ENCODE measurements at places on chromosomes 7 and 10.

GRCh38 chr7:93053949-93054943 lies 63.5 kb downstream of the SAMD9 start:
- DNase-seq: no peak

DNA sequence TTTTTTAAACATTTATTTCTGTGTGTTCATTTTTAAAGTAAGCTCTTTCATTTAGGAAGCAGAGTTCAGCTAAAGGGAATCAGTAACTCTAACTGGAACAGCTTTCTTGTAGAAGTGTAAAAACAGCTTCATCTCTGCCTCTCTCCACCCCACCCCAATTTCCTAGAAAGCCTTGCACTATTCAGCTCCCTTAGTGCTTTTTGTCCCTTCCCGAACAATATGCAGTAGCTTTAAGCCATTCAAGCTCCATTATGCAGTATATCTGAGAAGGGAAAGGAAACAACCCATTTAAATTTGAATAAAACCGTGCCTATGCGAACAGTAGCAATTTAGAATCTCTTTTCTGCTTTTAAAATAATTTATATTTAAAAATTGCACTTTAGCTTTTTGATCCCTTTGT lies 134.5 kb downstream of the TRIL start:
- no peak for DNase-seq

GRCh38 chr7:94903971-94904370 lies 3.4 kb upstream of the PPP1R9A start:
- no peak for DNase-seq

DNA sequence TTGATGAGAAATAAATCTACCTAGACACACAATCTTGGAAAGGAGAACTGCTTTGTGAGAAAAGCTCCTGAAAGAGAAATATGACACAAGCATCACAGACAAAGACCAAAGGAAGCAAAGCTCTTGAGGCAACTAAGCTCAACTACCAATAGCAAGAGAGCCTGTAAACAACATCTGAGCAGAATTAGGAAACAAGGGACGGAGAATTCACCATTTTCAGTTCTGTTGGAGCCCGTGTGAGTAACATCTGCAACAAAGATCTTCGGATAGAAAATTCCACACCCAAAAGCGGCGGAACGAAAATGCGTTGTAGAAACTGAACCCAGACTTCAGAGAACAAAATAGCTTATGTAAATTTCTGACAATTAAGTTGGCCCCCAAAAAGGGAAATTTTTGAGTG lies 909.9 kb upstream of the MBL2 start:
- no peak for DNase-seq

DNA sequence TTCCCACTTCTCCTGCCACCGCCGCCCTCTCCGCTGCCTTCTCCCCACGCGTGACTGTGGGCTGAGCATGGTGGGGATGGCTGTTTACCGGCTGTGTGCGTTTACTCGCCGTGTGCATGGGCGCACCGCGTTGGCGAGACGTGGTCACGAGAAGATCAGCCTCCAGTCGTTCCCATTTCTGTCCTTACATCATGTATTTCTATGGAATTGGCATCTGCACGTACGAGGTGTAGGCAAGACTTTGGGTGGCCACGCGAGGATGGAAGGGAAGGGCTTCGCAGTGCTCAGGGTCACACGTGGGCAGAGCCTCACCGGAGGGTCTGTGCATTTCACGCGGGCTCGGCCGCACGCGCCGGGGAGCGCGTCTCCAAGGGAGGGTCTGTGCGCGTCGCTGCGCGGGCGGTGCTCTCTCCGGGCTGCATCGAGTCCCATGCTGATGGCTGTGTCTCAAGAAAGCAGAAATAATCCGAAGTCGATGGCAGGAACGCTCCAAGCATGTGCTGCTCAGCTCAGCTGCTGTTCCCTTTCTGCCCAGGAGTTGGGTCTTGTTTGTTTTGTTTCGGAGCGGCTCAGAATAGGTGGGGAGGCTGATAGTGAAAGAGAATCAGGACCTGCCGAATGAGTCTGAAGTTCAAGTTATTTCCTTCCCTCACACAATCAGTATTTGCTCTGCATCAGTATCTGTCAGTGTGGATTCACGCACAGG lies 973 bp downstream of the CAMK1D start:
- no peak for DNase-seq

DNA sequence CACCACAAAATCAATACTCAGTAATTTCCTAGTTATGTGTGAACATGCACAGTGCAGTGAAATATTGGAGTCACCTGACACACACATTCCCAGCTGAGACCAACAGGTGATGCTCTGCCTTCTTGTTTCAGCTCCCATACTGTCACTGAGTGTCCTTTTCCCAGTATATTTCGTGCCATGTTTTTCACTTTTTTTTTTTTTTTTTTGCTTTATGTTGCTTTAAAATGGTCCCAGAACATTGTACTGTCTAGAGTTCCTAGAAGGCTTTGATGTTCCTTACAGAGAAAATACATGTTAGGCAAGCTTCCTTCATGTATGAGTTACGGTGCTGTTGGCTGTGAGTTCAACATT lies 45.6 kb downstream of the ELAPOR2 start:
- no peak for DNase-seq

- no peak for DNase-seq
Measured at GRCh38 chr7:37180828-37181549, 267.7 kb downstream of the ELMO1 start.

- DNase-seq: no peak
Measured at GRCh38 chr7:4010923-4011656, 671.0 kb upstream of the FOXK1 start.

DNA sequence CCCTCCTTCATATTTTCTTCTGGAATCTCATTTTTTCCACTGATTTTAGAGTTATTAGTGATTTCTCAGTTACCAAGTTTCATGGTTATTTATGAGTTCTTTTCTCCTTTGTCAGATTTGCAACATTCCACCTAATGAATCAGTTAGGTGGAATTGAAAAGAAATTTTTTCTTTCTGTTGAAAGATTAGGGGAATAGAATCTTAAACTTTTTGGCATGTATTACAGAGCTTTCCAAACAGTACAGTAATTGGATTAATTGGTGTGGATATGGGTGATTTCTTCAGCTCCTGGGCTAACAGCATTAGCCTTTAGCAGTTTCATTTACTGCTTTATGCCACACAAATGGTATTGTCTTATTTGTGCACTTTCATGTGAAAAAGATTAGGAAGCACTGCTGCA lies 17.0 kb downstream of the STAM start:
- no peak for DNase-seq

- DNase-seq: no peak
Measured at GRCh38 chr10:11993834-11994468, 48.7 kb downstream of the UPF2 start.

DNA sequence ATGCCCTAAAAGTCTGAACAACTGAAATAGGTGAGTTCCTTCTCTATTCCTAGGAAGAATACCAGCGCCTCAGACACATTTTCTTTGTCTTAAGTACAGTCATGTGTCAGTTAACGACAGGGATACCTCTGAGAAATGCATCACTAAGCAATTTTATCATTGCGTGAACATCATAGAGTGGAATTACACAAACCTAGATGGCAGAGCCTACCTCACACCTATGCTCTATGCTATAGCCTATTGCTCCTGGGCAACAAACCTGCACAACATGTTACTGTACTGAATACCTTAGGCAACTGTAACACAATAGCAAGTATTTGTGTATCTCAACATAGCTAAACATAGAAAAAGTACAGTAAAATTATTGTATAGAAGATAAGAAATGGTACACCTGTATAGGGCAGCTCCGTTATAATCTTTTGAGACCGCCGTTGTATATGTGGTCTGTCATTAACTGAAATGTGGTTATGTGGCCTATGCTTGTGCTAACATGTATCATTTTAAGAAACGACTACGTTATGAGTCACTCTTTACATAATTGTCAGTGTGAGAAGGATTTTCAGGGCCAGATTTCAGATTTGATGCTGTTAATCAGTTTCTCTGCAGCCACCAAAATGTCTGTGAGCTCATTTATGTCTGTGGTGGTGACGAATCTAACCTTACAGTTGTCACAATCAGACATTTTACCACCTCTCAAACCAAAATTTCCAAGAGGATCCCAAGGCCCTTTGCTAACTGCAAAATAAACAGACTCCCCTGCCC lies 66.1 kb upstream of the STK17A start:
- DNase-seq: no peak

DNA sequence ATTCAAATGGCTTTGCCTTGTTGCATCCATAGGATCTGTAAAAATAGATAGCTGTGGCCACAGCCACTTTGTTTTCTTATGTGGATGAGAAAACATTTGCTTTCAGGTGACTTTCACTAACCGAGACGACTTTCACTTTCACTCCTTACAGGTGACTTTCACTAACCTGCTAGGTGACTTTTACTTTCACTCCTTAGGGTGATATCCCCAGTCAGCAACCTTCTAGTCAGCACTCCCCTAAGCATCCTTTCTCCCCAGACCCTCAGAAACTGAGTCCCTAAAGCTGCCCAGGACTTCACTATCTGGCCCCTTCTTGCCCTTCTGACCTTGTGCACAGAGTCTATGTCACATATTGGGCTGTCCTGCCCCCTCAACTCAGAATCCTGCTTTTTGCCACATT lies 177.5 kb downstream of the RELN start:
- no peak for DNase-seq

DNA sequence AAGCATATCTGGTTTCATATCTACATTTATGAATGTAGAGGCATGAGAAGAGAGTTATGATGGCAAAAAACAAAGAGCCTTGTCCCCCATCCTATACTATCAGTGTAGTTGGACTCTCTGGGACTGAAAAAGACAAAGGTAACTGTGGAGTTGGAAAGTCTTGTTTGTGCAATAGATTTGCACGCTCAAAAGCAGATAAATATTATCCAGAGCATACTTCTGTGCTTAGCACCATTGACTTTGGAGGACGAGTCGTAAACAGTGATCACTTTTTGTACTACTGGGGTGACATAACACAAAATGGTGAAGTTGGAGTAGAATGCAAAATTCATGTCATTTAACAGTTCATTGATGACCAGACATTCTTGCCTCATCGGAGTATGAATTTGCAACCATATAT lies 85.2 kb upstream of the EGFR start:
- no peak for DNase-seq

DNA sequence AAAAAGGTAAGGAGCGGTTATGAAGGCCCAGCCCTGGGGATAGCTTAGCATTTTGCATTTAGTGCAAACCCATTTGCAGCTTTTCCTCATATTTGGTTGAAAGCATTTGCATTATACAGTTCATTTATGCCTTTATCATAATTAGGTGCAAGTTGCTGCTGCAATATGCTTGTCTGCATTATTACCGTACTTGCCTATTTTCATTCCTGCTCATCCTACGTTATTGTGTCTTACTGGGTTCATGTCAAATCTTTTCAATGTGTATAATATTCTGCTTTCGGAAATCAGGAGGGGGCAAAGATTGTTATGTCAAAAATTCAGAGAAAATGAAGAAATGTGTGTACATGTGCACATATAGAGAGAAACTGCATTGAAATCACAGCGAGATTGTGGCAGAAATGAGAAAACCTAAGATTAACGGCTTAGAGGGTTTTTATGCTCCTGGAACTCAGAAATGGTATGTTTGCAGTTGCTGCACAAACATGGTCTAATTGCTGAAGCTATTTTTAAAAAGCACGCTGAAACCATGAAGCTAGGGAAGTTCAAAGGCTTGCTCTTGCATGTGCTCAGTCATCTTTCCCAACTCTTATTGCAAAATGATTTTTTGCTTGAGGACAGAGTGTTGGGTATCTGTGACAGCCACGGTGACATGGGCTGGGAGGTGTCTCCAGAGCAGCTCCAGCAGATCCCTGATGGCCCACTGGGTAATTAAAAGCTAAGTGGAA lies 613.2 kb downstream of the SDK1 start:
- DNase-seq: no peak

DNA sequence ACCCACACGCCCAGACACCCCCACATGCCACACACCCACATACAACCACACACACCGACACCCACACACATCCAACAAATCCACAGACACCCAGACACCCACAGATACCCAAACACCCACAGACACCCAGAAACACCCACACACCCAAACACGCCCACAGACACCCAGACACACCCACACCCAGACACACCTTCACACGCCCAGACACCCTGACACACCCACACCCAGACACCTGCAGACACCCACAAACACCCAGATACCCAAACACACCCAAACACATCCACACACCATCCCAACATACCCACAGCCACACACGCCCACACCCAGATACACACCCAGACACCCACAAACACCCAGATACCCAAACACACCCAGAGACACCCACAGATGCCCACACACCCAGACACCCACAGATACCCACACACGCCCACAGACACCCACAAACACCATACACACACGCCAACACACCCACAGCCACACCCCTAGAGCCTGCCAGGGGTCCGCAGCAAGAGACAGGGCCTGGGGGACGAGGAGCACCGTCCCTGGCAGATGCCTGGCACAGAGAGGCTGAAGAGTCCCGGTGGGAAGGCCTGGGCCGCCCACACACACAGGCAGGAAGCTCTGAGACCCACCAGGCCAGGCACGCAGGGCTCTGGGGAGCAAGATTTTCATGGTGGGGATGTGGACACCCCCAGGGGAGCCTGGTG lies 28.5 kb downstream of the CYP2W1 start:
- DNase-seq: no peak

DNA sequence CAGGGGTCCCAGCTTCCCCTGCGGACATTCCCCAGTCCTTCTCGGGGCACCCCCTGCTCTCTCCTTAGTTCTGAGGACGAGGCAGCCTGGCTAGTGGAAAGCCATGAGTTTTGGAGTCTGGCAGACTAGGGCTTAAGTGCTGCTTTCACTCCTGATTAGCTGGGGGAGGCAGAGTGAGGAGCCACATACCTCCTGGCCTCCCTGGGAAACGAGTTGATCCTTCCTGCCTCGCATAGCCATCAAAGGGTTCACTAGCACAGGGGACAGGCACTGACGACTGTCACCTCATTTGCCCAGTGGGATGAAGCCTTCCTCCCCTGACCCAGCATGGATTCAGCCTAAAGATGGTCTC lies 402.5 kb downstream of the RPS24 start:
- no peak for DNase-seq

DNA sequence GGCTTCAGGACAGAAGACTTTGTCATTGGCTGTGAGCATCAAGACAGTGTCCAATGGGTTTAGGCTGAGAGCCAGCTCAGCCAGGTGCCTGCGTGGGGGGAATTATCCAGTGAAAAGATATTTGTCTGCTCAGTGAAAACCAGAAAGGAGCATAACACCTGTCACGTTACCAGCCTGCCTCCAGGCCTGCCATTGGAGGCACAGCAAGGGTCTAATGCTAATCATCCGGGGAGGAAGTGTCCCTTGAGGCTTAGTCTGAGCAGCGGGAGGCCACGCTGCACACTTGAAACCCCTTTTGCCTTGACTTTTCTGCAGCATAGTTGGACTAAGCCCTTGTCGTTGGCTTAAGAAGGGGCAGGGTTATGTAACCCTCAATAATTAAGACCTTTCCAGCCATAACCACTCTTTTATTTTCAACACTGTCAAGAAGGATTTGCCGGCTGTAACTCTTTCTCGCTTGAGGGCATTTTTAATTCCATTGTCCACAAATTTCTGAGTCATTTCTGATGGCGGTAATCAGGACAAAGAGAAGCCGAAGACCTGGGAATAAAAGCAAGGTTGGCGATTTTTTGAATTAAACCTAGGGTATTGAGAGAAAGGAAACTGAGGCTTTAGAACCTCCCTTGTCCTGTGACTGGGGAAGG lies 639.6 kb upstream of the FOXK1 start:
- no peak for DNase-seq

- DNase-seq: no peak
Measured at GRCh38 chr7:45151131-45151684, 6.4 kb upstream of the RAMP3 start.

Data from BJ (cell line).